ENCODE measurements at places on chromosomes 7 and 10.

- no peak for DNase-seq
Observed at GRCh38 chr7:54253036-54253373, 289.2 kb upstream of the VSTM2A start.

GRCh38 chr7:139973101-139974050 lies 89.4 kb downstream of the PARP12 start:
- no peak for DNase-seq

DNA sequence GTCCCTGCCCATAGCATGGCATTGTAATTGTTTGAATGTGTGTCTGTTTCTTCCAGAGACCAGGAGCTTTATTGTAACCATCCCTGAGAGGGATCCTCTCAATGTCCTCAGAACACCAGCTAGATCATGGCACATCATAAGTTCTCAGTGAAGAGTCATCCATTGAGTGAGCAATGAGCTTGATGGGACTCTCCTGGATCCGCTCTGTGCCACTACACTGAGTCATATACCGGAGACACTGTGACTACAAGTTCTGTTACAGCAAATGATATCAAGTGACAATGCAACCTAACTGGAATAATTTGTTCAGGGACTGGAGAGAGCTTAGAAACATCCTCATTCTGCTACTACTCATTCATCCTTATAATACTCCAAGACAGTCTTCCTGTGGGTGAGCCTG lies 25.1 kb downstream of the MRPS24 start:
- no peak for DNase-seq

GRCh38 chr7:150311711-150312110 lies 11.4 kb upstream of the LRRC61 start:
- DNase-seq: no peak

- DNase-seq: no peak
Observed at GRCh38 chr7:50308203-50308531, 3.7 kb downstream of the IKZF1 start.

DNA sequence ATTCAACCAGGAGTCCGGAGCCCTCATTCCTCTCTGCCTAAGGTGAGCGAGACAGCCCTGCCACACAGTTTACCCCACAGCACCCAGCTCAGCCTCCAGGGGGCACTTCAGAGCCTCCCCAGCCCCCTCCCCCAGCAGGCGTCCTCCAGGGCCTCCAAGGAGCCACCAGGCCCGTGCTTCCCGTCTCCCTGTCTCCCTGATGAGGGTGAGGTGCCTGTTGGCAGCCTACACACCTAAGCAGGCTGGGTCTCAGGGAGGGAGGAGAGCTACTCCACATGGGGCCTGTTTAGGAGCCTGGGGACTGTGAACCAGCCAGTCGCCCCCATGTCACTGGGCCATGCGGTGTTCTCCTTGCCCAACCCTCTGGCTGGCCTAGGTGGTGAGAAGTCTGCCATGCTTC lies 28.9 kb upstream of the TRIM8 start:
- DNase-seq: peak; percentile 85

- no peak for DNase-seq
Observed at GRCh38 chr7:18890885-18891621, 226.4 kb downstream of the TWIST1 start.

GRCh38 chr7:2912684-2913439 lies 68.8 kb upstream of the GNA12 start:
- DNase-seq: no peak

- no peak for DNase-seq
Observed at GRCh38 chr10:132685921-132686680, 99.8 kb downstream of the NKX6-2 start.

Data from WERI-Rb-1 (cell line).